ENCODE measurements at places on chromosomes 4 and X. TPM values are rescaled to one million over a fixed set of nuclear protein-coding genes. Genes with fewer than 3 reads are reported as not detected.

DNA sequence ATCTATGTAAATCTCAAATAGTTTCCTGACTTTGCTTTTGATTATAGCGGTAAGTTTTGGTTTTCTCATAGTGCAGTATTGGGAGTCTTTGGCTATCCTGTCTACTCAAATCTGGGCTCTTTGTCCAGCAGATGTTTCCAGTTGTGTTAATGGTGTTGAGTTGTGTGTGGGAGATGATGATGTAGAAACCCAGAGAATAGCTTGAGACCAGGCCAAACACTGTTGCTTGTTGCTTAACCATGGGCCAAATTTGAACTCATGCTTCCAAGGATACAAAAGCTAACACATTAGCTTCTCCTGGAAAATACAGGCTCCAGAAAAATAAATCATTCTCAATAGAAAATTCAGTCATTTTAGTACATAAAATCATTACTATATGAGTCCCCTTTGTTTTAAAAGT lies 82.6 kb upstream of the GYPA start:
- DNase-seq: peak; percentile 85

GRCh38 chr4:165418073-165418472 lies 39.3 kb downstream of the CPE start:
- DNase-seq: no peak

GRCh38 chrX:34656842-34657725 lies at the start of gene TMEM47:
Gene TMEM47, minus strand, starts transcription at chrX:34657285. Its CDS starts 256 bp downstream, at chrX:34657029.
- no peak for DNase-seq

The FGFBP1 gene
- polyA plus RNA-seq: not detected

The HTR2C gene
- not detected for polyA plus RNA-seq
